ENCODE measurements at places on chromosomes 11 and 22.

- no peak for DNase-seq
Measured at GRCh38 chr22:44917372-44918165, 92.2 kb downstream of the PHF21B start.

DNA sequence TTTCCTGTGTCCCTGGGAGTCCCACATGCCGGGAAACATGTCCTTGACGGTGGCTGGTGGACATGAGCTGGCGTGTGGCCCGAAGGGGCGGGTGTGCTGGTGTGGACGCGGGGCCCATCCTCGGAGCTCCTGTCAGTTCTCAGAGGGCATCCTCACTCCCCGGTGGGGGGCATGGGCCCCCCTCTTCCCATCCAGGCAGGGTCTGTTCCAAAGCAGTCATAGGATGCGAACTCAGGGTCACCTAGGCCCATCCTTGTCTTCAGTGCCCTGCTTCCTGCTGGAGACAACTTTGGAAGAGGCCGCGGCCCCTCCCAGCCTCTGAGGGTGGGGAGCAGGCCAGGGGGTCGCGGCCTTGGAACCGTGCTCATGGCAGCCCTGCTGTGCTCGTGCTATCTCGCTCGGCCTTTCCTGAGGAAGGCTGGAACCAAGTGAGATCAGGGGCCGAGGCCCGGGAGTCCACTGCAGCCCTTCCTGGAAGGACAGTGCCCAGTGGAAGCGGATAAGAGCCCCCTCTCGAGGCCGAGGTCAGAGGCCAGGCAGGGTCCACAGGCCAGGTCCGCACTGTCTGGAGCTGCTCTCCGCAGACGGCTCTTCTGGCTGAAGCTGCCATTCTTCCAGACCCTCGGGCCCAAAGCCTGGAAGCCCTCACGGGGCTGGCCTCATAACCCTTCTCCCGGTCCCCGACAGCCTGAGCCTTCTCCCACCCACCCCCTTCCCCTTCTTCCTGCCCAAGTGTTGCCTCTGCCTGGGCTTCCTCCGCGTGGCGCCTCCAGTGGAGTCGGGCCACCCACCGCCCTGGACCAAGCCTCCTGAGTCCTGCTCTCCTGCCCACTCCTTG is 8.7 kb downstream of the GRK2 start:
- no peak for DNase-seq

- DNase-seq, result no peak
Measured at GRCh38 chr11:122754553-122755322, 83.6 kb upstream of the CRTAM start.

- no peak for DNase-seq
Measured at GRCh38 chr11:119480380-119481020, 57.5 kb upstream of the THY1 start.

GRCh38 chr11:78379039-78379670 is 38.5 kb downstream of the GAB2 start:
- no peak for DNase-seq

- no peak for DNase-seq
Measured at GRCh38 chr11:34313099-34313517, 44.7 kb downstream of the ABTB2 start.

DNA sequence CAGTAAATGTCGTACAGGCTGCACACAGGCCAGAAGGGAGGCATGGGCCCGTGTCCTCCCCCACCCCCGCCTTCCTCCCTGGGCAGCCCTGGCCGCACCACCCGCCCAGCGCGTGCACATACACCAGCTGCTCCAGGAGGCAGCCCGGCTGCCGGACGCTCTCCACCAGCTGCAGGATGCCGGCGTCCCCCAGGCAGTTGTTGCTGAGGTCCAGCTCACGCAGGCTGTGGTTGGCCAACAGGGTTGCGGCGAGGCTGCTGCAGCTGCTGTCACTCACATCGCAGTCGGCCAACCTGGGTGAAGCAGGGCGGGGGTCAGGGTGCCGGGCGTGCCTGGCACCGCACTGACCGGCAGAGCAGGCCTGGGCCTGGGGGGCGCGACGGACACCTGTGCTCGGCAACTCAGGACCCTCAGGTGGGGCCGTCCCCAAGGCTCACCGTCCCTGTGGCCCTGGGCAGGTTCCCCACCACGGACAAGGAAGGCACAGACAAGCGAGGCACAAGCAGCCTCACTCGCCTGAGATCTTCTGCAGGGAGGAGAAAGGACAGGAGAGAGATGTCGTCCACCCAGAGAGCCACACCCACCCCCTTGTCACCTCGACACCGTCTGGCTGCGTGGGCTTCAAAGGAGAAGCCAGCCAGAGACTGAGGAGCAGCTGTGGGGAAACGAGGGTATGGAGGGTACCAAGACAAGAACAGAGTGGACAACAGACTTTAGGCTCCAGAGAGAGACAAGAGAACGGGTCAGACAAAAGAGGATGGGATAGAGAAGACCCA is 12.1 kb downstream of the RNH1 start:
- no peak for DNase-seq

DNA sequence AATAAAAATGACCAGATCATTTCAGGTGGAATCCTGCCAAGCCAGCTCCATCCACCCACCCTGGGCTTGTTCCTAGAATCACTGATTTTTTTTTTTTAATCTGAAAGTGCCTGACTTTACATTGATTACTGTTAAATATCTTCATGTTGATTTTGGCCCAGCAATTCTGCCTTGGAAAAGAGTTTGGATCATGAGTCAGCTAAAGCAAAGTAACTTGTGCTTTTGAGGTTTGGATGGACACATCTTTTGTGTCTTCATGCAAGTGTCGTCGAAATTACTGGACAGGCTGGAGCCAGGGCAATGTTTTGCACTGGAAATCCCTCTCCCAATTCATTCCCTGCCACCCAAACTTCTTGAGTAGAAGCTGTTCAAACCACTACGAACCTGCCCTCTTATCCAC is 164.0 kb upstream of the SYT13 start:
- no peak for DNase-seq

DNA sequence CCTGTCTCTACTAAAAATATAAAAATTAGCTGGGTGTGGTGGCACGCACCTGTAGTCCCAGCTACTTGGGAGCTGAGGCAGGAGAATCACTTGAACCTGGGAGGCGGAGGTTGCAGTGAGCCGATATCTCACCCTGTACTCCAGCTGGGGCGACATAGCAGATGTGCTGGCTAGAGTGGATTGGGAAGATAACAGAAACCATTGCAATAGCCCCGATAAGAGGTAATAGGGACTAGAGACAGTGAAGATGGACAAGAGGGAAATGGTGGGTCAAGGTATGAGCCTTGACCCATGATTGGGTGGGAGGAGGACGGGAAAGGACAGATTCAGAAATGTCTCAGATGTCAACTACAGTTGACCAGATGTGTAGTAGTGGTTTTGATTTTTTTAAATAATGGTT is 6.1 kb downstream of the SWAP70 start:
- no peak for DNase-seq

GRCh38 chr11:11660363-11660740 is 38.5 kb upstream of the GALNT18 start:
- DNase-seq, result no peak

- no peak for DNase-seq
Measured at GRCh38 chr11:69495441-69496201, 14.2 kb downstream of the LINC01488 start.

- peak; percentile 77 for DNase-seq
Measured at GRCh38 chr11:77547863-77548551, 41.7 kb upstream of the AQP11 start.

DNA sequence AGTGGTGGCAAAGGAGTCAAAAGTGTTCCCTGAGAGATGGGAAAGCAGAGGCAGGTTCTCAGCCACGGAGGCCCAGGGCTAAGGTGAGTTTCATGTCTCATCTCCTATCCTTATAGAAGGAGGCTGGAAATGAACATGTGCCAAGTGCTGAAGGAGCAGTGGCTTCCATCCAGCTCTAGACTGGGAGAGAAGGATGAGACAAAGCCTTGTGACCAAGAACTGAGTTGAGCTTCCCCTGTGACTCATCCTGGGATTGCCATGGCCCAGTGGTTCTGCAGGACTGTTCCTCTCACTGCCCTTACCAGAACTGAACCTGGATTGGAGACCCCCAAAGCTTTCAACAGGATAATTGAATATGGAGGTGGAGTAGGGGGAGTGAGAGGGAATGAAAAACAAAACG is 16.7 kb upstream of the OR9Q1 start:
- no peak for DNase-seq

DNA sequence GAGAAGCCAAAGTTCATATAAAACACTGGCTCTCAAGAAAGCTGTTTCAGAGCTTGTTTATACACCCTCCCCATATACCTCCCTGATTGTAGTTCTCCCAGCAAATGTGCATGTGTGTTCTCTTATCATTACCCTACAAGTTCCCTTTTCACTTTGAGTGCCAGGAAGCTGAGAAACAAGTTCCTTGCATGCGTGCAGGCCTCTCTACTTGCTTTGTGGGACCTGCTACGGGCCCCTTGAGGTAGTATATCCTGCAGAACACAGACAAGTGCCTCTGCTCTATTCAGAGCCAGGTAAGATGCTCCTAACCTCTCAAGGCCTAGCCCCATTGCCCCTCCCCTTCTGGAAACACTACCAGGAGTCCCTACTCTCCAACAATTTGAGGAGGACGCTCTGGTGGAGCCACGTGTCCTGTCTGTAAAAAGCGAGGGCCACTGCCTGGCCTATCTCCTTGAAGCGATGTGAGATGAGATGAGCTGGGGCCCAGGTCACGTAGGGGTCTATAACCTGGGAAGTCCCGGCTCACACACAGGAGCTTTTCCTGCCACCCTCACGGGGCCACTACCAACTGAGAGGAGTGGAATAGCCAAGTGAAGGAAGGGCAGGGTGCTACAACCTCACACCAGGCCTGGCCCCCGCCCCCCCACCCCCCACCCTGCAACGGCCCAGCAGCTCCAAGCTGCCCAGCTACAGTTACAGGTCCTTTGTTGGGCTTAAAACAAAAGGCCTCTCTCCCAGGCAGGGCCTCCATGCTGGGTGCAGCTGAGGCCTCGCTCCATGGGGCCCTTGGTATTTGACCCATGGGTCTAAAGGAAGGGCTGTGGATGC is 2.6 kb upstream of the ATP5MGL start:
- DNase-seq, result no peak

DNA sequence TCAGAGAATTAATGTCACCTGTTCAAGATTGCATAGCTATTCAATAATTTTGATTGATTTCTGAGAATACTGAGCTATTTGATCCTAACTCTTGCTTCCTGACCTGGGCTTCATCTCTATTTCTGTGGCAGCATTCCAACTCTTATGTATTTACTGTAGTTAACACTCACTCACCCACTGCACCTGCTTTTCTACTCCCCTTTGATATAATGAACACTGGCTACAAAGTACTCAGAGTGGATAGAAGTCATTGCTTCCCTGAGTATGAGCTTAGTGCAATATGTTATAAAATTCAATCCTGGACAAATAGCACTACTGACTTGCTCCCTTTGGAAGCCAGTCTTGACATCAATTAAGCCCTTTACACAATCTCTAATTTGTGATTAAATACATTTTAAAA is 117.2 kb downstream of the APIP start:
- DNase-seq, result no peak

GRCh38 chr22:26585104-26585790 is 4.7 kb downstream of the TPST2 start:
- DNase-seq, result no peak

DNA sequence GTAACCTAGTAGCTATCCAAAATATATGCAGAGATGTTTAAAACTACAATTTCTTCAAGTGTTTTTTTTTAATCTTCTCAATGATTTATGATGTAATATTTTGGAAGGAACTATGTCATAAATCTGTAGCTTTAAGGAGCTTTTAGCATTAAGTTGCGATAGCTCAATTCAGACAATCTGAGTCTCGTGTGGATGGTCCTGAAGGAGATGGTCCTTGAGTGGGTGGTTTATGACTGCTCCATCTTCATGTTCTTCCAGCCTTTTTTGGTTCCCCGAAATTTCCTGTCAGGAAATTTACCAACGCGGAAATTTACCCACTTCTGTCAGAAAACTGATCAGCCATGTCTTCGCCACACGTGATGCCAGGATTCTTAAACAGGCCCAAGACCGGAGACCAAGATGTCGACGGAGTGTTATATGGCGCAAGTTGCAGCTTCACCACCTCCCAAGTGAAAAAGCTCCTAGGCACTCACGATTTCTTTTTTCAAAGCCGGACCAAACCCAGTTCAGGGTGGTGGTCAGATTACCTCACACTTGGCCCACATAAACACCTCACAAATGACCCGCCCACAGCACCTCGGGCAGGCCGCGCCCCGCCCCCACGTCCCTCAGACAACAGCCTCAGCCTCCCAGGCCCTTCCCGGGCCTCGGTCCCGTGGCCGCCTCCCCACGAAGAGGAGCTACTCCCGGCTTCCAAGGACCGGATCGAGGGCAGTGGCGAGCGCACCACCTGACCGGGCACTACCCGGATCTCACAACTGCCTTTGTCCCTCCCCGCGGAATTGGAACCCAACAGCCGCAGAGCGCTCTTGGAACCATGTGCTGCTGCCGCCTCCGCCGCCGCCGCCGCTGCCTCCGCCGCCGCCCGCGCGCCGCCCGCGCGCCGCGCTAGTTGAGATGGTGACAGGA is at the start of gene MORC2:
Gene MORC2 (minus strand): TSS at position 760 of the 909 bp plus-strand sequence. CDS start 885 bp downstream, outside the sequence.
- peak; percentile 33 for DNase-seq

DNA sequence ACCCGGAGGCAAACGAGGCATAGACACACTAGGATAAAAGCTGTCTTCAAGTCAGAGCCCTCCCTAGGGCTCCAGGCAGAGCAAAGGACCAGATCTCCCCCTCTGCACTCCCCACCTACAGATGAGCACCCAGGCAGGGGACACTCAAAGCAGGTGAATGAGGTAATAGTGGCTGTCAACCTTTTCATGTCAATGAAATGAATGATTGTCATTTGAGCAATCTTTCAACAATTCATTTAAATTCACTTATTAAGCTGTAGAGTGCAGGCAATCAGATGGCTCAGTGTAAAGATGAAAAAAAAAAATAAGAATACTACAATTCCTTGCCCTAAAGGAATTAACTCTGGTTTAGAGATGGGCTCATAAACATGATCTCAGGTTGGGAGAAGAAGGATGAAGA is 427.8 kb upstream of the ISX start:
- no peak for DNase-seq

DNA sequence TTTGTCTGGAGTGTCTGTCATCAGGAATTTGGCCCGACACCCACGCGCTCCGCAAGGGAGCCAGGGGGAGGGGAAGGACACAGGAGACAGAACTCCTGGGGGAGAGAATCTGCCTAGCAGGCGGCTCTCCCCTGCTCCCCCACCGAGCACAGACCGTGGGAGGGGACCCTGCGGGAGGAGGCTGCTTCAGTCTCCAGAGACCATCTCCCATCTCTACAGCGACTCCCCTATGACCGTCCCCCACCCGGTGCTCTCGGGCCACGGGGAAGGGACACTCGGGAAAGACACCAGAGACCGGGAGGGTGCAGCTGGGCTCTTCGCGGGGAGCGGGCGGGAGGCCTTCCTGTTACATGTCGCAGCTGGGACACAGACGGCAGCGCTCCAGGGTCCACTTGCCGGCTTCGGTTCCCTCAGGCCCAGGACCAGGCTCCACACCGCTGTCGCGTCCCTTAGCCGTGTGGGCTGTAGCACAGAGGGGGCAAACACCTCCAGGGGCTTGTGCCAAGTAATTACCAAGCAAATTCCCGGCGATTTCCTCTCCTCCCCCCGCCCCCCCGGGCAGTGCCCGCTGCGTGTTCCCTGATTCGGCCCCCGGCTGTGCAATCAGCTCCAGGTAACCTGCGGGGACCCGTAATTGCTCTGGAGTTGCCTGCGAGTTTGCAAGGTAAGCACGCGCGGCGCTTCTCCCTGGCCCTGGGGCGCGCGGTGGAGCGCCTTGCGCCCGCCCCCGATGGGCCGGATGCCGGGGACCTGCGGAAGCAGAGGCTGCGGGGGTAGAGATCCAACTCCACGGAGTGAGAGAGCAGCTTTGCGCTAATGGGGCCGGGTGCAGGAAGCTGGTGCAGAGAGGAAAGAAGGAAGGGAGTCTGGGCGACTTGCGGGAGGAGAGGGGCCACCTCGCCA is 155.1 kb upstream of the CADM1 start:
- DNase-seq, result peak; percentile 60

- DNase-seq, result no peak
Measured at GRCh38 chr11:2383852-2384804, 7.0 kb downstream of the CD81 start.
